Renal pelvis (tissue), 12 donors: ENCODE measurements at places on chromosomes 4 and X.

DNA sequence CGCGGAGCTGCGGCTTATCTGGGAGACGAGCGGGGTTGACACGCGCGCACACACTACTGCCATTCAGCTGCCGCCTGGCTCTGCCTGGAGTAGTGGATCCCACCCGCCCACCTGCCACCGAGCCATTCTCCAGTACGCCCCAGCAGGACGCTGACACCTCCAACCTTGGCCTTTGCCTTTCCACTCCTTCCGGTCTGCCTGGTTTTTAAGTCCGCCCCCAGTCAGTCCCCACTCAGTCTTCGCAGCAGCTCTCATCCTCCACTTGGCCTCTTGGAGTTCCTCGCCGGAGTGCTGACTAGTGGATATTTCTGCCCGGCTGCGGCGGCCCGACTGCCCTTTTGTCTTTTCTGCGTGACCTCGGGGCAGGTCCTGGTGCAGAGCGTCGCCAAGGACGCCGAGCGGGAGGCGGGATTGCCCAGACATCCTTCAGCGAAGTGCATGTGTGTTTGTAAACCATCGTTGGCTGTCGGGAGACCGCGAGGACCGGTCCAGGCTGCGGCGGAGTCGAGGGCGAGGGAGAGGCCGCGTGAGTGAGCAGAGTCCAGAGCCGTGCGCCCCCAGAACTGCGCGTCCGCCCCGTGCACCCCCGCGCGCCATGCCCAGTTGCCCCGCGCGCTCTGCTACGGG, 1.1 kb downstream of the SLIT2 start:
- DNase-seq: no peak

DNA sequence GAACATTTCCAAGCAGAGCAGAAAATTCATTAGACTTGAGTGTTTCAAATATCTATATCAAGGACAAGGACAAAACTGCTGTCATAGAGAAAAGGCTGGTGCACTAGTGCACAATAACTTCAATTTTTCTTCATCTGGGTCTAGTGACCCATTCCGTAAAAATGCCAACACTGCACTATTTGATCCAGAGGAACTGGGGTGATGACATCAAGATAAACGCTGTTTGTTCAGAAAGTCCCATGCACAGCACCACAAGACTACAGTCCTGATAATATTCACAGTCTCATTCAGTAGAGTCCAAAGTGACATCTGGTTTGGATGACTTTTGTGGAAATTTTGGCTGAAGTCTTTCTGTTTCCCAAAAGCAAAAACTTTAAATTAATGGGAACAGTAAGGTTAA, 303.5 kb upstream of the GALNT7 start:
- no peak for DNase-seq

DNA sequence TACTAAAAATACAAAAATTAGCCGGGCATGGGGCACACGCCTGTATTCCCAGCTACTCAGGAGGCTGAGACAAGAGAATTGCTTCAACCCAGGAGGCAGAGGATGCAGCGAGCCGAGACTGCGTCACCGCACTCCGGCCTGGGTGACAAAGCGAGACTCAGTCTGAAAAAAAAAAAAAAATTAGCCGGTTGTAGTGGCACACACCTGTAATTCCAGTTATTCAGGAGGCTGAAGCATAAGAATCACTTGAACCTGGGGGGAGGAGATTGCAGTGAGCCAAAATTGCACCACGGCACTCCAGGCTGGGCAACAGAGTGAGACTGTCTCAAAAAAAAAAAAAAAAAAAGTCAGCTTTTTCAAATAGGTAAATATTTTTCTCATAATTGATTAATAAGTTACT, 71.9 kb downstream of the WDFY3 start:
- DNase-seq: peak; percentile 29

DNA sequence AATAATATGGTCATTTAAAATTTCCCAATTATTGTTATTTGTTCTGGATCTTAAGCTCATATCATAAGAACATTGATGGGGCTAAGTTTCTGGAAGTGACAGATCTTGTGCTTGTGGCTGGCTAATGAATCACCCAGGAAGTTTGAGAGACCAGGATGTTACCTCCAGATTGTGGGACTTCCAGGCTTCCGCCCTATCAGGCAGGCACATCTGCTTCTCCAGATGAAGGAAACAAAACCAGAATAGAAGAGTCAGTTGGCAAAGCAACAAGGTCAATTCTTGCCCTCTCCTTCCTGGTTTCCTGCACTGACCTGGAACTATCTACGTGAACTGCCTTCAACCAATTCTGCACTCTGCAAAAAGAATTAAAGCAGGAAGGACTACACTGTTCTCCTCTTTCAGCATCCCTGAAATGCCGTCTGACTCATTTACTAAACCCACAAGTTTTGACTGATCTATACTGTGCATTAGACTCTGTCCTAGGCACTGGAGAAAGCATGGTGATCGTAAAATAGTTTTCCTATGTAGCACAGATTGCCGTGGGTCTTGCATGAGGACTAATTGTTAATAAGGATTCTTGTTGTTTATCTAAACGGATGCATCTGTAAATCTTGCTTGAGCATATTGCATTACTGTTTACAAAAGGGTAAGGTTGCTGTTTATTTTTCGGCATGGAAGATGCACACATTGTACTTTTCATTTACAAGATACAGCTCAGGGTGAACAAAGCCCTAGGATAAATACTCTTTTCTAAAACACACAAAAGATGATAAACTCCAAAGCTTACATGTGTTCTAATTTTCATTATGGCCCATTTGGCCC, 74.6 kb downstream of the AMELX start:
- no peak for DNase-seq

GRCh38 chr4:99362768-99363167, 10.2 kb upstream of the ADH1C start:
- no peak for DNase-seq

DNA sequence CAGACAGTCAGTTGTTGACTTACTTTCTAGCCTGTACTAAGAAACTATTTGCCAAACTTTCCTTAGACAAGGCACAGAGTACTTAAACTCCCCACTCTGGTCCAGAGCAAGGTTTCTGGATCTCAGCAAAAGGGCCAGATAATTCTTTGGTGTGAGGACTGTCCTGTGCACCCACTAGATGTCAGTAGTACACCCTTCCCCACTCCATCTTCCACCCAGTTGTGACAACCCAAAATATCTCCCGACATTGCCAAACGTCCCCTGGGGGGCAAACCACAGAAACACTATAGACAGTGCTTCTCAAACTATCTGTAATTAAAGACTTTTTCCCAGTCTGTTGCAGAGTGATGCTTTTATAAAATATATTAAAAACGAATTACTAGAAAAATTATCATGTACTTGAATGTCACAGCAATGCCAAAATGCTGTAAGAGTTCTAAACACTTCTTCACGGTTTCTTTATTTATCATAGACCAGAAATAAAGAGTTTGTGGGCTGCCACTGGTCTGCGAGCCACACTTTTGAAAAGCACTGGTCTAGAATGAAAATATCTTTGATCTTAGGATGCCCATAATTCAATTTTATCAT, 203.5 kb downstream of the PRDM5 start:
- no peak for DNase-seq

DNA sequence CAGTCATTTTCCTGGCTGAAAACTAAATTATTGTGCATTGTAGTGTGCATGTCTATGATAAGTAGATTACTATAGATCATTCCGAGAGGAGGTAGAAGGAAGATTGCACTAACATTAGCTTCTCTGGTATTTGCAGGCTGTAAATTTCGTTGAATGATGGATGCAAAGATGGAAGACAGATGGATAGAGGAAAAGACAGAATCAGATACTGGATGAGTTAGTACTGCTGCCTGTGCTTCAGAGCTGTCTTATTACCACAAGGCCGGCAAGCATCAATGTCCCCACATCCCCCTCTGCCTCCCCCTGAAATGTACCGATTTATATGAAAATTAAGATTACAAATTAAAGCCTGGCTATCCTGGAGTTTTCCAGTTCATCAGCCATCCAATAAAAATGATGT, 17.7 kb downstream of the NAA11 start:
- no peak for DNase-seq

DNA sequence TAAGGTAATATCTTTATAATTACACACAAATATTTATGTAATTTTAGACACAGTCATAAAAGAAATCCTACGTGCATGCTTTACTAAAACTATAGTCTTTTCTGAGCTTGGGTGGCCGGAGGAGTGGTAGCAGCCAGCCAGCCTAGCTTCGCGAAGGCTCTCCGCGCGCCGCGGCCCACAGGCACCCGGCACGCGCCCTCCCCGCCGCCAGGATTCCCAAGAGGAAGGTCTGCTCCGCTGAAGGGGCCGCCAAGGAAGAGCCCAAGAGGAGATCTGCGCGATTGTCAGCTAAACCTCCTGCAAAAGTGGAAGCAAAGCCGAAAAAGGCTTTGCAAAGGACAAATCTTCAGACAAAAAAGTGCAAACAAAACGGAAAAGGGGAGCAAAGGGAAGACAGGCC, 8.7 kb upstream of the PJA1 start:
- no peak for DNase-seq

GRCh38 chrX:130174045-130174704, 2.4 kb downstream of the RAB33A start:
- DNase-seq: no peak

GRCh38 chr4:83113429-83113786, 1.1 kb downstream of the PLAC8 start:
- no peak for DNase-seq

DNA sequence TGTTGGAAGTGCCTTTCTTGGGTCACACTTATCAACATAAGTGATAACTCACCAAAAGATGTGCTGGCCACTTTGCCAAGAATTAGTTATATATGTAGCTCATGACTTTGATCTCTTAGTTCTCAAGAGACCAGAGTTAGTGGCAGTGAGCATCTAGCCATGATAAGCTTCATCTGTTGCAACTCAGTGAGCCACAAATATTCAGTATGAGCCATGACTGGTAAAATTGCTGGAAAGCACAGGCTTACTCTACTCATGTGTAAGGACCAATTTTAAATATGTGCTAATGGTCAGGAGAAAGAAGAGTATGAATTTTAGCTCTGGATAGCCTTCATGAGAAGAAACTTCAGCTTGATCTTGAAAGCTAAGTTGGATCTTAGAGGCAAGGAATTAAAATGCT, 59.4 kb upstream of the TLL1 start:
- DNase-seq: no peak

- no peak for DNase-seq
Measured at GRCh38 chr4:6111354-6111960, 88.9 kb downstream of the JAKMIP1 start.

- DNase-seq: no peak
Measured at GRCh38 chr4:151859641-151860040, 98.8 kb upstream of the GATB start.

DNA sequence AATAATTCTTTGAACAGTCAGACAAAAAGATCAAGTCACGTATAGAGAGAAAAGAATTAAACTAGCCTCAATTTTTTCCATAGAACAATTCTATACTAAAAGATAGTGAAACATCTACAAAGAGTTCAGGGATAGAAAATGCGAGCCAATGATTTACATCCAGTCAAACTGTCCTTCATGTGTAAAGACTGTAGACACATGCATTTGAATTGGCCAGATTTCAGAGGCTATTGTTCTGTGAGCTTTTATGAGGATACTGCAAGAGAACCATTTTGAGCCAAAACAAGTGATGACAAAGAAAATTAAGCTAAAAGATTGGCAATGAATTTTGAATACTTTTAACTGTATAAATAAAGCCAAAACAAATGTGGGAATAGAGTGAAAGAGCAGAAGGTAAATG, 1230.3 kb downstream of the RPA4 start:
- no peak for DNase-seq

- DNase-seq: no peak
Measured at GRCh38 chrX:71542411-71542810, 9.5 kb downstream of the OGT start.
